ENCODE measurements at places on chromosomes 5 and 9.

GRCh38 chr5:3372289-3372688 lies 223.3 kb upstream of the IRX1 start:
- DNase-seq: no peak

GRCh38 chr5:88860501-88860900 lies 22.5 kb downstream of the MEF2C start:
- DNase-seq: no peak

GRCh38 chr5:141434006-141434405 lies 3.7 kb downstream of the PCDHGA12 start:
- no peak for DNase-seq

- DNase-seq: no peak
Observed at GRCh38 chr9:120522032-120522431, 57.9 kb downstream of the CDK5RAP2 start.

DNA sequence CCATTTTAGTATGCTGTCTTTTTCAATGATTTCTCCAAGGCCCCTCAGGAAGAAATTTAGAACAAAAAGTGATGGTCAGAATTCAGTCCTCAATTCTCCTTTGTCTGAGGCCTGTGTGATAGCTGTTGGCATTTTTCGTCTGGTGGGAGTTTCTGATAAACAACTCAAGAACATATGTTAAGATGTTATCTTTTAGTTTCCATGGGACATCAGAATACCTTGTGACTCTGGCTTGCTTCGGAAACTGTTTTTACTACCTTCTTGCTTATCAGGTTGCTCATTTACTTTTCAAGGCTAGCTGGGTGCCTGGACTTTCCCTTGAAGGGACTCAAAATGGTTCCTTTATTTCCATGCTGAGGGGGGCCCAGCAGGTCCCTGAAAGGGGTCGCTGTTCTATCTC lies 97.2 kb downstream of the INVS start:
- DNase-seq: no peak

DNA sequence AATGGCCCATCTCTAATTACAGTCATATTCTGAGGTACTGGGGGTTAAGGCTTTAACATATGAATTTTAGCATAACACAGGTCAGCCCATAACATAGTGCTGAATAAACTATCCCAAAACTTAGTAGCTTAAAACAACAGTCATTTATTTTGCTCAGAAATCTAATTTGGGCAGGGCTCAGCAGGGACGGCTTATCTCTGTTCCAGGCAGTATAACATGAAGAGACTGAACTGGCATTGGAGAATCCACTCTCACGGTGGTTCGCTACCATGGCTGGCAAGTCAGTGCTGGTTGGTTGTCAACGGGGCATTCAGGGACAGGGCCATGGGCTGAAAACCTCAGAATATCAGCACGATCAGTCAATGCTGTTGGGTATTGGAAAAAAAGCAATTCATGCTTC lies 520.8 kb upstream of the DAP start:
- DNase-seq: no peak

- no peak for DNase-seq
Observed at GRCh38 chr9:17488662-17489061, 90.2 kb upstream of the SH3GL2 start.

DNA sequence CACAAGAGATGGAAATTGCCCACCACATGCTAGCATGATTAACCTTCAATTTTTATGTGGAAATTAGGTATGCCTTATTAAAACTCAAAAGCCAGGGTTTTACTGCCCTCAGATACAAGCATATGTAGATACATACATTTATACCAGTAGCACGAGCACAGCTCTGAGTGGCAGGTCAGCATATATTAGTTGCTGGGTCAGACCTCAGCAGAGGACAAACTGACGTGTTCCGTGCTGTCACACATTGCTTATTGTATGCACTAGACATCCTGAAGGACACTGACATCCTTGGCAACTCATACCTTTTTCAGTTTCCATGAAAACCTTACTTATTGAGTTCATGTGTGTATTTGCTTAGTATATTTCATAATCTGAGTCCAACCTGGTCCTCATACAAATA lies 307.7 kb downstream of the TLE1 start:
- DNase-seq: no peak

DNA sequence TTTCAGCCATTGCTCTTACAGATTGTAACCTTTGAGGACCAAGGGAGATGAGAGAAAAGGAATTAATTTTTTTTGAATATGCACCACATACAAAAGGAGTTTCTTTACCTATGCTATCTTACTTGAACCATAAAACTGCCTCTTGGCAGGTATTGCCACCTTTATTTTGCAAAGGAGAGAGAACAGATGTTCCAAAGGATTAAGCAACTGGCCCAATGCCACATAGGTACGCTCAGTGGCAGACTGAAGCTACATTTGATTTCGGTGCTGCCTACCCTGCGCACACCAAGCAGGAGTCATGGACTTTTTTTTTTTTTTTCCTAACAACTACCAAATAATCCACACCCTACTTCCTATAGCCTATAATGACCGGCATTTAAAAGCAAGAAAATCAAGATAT lies 43.1 kb downstream of the SAXO1 start:
- DNase-seq: no peak

DNA sequence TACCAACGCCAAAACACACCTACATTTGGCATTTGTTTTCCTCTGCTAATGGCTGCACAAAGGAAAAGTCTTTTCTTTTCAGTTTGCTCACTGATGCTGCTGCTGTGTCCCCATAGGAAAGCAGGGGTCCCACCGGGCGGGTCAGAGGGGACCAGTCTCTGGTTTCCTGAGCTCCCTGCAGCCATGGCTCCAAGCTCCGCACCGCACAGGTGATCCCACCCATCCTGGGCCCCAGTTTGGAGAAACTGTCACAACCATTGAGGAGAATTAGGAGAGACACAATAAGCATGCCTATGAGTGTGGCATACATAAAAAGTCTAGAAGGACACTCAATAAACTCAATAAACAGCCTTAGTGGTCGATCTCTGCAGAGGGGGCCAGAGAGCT lies 19.9 kb downstream of the MED10 start:
- DNase-seq: no peak

DNA sequence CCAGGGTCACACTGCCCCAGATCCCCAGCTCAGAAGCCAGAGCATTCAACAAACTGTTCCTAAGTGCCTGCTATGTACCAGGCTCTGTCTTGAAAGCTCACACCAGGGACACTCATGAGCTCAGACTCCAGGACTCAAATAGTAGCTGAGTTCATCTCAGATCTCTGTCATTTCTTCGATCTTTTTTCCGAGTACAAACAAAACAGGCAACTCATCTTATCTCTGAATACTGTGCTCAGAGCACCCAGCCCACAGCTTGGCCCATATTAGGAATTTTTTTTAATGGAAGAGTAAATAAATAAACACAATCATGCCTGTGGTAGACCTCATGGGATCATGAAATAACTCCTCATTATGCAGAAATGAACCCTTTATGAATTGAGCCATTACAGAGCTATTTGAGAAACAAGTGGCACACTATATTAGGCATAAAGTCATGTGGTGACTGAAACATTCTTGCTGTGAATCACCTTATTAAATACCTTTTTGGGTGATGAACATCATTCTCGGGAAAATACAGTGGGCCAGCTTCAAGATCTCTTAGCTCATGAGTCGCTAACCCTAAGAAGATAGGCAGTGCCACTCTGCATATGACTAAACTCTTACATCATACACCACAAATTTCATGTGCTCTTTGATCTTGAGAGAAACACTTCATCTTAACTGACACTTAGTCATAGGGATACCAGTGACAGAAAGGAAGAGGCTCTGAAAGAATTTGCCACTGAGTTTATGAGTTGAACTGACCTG lies 9.9 kb downstream of the SH3RF2 start:
- DNase-seq: no peak

DNA sequence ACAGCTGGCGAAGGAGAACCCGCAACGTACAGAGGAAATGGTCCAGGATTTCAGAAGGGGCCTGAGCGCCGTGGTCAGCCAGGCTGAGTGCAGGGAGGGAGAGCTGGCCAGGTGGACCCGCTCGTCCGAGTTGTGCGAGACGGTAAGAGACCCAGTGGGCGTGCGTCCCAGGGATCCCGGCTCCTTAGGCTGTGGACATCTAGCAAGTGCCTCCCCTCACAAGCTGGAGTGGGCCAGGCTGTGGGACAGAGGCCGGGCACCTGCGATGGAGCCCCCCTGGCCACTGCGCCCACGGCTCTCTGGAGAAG lies 29.5 kb upstream of the LRRC14B start:
- no peak for DNase-seq

GRCh38 chr5:105501315-105501714 lies 1938.7 kb upstream of the NUDT12 start:
- no peak for DNase-seq

DNA sequence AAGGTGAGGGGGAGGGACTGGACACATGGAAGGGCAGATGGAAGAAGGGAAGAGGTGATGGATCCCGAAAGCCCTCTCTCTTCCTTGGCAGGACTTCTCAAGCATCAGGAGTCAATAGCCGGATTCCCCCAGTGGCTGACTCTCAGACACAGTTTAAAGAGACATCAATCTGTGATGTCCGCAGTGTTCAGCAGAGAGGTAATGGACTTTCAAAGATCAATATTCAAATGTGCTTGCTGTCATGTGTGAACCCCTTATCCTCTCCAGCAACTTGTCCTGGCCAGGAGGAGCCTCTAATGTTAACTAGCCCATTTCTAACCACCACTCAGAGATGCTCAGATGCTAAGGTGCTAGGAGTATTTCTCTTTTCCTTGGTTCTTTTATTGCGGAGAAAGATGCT lies 392.2 kb downstream of the IRX1 start:
- DNase-seq: no peak

DNA sequence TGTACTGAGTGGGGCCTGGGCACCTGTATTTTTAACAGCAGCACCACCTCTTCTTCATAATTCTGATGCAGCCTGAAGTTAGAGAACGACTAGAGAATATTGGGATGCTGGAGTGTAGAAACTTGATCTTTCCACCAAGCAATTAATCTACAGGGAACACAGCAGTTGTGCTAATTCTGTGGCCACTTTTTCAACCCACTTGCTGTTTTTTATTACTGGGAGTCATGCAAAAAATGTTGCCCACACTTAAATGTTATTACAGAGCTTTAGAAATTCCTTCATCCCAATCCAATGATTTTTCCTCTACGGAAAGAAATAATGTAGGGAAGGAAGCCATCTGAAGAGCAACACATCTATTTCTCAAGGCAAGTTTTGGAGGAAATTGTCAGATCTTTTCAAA lies 190.9 kb upstream of the TUT7 start:
- no peak for DNase-seq

GRCh38 chr9:127505396-127506116 lies 54.2 kb downstream of the LRSAM1 start:
- DNase-seq: peak; percentile 10

GRCh38 chr9:38083858-38084555 lies 15.0 kb upstream of the SHB start:
- DNase-seq: no peak

DNA sequence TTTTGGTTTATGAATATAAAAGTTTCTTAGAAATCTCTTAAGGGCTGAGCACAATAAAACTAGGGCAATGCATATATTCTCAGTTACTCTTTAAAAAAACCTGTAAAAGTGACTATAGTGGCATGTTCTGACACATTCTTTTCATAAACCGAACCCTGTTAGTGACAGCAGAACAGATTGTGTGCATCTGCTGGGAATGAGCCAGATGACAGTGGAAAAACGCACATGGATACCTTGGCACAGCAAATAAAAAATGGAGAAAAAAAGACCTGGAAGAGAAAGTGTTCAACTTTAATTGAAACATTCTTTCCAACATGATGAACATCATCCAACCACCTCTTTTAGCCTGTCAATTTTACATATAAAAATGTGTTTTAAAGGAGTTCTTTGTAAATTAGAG lies 12.7 kb downstream of the MEF2C start:
- no peak for DNase-seq

- DNase-seq: no peak
Observed at GRCh38 chr5:168649306-168649705, 70.1 kb upstream of the PANK3 start.

GRCh38 chr5:150565868-150566267 lies 57.9 kb downstream of the NDST1 start:
- no peak for DNase-seq

DNA sequence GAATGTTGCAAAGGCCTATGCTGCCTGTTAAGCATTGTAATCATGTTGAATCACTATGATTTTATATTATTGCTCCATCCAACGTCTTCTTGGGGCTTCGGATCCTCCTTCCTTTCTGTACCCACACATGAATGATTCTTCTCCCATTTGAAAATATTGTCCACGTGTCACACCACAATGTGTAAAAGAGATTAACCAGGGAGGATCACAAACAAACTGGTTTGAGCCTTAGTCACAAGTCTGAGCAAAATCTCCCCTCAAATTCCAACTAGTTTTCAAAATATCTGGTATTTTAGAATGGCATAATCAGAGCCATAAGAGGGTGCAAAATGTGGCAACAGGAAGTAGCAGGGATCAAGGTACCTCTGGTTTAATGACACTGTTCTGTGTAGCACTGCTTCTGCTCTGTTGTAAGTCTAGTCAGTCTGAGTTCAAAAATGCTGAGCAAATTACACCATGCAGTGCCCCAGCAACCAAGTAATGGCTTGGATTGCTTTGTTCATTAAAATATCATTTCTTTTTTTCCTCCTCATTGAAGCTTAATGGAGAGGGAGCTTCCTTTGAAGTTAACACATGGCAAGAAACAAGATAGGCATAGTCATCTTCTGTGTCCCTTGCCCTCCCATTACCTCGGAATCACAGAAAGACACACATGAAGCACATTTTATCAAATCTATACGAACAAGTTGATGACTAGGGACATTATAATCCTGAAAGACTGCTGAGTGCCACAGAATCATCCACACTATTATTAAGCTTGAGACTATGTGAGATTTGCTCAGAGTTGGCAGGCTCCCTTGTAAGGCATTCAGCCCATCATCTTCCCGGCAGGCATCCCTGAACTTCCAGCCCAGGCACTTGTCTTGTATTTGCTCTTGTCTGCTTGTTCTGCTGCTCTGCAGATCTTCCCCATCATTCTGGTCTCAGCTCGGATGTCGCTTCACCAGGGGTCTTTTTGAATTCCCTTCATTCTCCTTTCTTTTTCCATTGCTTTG lies 102.0 kb upstream of the PRLR start:
- DNase-seq: no peak

- DNase-seq: no peak
Observed at GRCh38 chr9:37284636-37285035, 137.9 kb upstream of the GRHPR start.

GRCh38 chr5:139275956-139276355 lies 17.6 kb upstream of the MATR3 start:
- DNase-seq: no peak

DNA sequence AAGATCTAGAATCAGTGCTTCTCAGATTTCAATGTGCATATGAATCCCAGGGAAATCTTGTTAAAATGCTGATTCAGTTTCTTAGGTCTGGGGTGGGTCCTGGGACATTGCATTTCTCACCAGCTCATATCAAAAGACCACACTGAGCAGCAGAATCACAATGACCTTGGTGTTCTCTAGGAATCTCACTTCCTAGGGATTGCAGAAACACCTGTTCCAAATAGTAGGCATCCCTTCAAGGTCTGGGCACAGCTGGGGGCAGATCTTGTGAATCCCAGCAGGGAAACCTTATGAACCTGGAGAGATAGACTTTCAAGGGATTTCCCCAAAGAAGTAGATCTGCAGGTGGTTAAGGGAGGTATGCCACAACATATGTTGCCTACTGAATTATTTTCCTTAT lies 8.9 kb upstream of the GARNL3 start:
- no peak for DNase-seq
